Activated CD8-positive, alpha-beta memory T cell treated with anti-CD3 and anti-CD28 coated beads, Interleukin-2, amount 10 ng/mL, durations not matched to agents 7 days and 5 days (primary cell): ENCODE measurements at places on chromosomes 5 and 9.

GRCh38 chr5:150022158-150022531 lies 21.6 kb downstream of the HMGXB3 start:
- no peak for DNase-seq

GRCh38 chr5:157611571-157612476 lies 36.2 kb upstream of the ADAM19 start:
- DNase-seq = no peak

GRCh38 chr9:95237336-95237735 lies 80.2 kb downstream of the FANCC start:
- DNase-seq = no peak

DNA sequence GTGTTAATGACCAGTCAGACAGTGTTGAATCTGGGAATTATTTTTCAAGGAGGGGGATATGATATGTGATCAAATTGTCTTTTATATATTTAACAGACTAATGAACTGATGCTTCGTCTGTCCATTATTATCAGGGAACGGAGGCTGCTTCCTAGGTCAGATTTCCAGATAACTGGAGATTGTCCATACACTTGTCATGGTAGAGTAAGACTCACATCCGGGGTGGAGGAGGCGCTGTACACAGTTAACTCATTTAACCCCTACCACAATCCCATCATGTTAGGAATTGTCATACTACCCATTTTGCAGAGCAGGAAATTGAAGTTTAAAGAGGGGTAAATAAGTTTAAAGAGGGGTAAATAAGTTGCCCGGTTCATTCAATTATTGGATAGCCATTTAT lies 55.9 kb downstream of the ARHGAP26 start:
- DNase-seq = no peak

DNA sequence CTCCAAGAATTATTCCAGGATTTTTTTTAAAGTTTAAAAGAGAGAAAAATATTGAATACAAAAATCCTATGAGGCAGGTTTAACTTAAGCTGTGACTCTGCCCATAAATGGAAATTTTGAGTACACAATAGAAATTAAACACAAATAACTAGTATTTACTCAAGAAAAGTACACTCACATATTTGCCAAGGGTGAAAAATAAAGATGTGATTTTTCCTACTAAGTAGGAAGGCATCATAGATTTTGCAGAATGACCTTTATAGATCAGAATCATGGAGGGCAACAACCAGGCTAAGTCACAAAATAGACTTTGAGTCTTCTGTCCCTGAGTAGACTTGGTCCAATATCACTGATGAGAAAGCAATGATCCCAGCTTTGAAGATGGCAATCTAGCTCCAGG lies 102.7 kb upstream of the SLC12A2 start:
- no peak for DNase-seq

GRCh38 chr5:132854301-132854700 lies 12.0 kb downstream of the GDF9 start:
- DNase-seq = peak; percentile 3

DNA sequence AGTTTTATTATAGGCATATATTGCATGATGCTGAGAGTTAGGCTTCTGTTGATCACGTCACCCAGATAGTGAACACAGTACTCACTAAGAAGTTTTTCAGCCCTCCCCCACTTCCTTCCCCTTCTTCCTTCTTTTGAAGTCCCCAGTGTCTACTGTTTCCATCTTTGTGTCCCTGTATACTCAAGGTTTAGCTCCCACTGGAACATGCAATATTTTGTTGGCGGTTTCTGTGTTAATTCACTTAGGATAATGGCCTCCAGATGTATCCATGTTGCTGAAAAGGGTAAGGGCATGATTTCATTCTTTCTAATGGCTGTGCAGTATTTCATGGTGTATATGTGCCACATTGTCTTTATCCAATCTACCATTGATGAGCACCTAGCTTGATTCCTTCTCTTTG lies 764.3 kb downstream of the MTRR start:
- no peak for DNase-seq

DNA sequence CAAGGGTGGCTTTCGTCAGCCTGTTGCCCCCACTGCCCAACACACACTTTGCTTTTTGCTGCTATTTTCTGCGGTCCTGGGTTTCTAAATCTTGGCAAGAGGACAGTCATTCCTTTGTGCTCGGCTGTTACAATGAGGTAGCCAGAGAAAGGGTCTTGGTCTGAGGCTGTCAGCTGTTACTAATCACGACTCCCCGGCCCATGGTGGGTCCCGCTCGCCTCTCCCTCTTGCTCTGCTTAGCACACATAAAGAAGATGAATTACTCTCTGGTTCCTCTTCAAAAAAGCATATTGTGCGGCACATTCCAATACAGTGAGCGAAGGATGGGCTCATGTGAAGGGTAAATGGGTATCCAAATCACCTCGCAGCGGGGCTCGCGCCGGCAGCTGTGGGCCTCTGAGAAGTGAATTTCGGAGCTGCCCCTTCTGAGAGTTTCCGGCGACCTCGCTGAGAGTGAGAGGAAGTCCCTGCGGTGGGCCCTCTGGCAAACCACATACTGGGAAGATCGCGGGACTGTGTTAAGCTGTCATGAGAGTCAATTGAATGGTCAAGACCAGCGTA lies 56.0 kb downstream of the SLC1A3 start:
- no peak for DNase-seq

DNA sequence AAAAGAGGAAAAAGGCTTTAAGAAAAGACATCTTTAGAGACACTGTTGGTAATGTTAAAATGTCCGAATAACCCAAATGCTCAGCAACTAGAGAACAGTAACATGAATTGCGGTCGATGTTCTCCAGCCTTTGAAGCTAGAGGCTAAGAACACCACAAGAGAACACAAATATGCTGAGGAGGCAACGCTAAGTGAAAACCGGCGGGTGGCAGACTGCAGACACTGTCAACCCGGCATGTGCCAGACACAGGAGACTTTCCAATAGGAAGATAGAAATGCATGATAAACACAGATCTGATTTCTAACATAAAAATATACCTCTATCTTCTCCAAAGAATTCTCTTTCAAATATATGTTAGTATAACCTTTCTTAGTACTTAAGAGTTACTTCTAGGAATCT lies 18.4 kb upstream of the DDX41 start:
- no peak for DNase-seq

- DNase-seq = no peak
Observed at GRCh38 chr9:1880038-1880565, 135.0 kb upstream of the SMARCA2 start.

- DNase-seq = no peak
Observed at GRCh38 chr5:88393716-88394535, 125.3 kb upstream of the TMEM161B start.

DNA sequence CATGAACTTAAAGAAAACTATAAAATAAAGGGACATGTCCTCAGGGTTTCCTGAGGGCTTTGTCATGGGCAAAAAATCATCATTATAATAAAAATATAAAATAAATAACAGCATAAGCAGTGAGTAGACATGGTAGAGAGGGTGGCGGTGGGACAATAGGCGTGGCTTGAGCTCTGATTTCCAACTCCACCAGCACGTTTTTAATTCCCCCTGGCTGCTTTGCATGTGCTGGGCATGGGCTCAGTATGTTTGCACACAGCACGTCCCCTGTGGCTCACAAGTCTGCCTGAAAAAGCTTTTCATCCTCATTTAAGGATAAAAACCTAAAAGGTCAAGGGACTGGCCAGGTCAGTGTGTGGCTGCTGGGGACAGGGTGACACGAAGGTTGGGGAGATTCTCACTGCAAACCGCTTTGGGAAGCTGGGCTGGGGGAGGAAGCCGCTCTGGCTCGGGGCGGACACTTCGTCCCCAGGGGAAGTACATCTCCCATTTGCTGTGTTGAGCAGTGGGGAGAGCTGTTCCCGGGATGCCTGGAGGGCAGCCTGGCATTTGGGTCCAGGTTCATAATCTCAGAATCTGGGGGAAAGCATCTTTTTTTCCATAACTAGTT lies 32.6 kb downstream of the NKX2-5 start:
- no peak for DNase-seq

GRCh38 chr5:142108432-142109330 lies at the start of gene NDFIP1:
TSS of gene NDFIP1 (plus strand) at chr5:142108779. CDS start at chr5:142108975, 196 bp downstream.
- peak; percentile 88 for DNase-seq

DNA sequence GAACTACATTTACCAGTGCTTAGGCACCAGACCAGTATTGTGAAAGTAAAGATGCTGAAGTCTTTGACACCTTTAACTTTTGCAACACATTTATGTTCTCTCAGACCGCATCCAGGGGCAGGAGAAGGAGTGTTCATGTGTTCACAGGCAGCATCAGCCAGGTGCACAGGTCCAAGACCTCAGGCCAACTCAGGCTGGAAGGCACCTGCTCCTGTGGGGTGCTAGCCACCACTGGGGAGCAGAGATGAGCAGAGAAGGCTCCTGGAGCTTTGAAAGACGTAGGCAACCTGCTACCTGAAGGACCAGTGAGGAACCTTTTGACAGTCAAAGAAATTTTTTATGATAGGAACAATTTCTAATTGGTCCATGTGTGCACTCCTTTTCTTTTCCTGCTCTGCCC lies 35.6 kb downstream of the DAPK1 start:
- no peak for DNase-seq

DNA sequence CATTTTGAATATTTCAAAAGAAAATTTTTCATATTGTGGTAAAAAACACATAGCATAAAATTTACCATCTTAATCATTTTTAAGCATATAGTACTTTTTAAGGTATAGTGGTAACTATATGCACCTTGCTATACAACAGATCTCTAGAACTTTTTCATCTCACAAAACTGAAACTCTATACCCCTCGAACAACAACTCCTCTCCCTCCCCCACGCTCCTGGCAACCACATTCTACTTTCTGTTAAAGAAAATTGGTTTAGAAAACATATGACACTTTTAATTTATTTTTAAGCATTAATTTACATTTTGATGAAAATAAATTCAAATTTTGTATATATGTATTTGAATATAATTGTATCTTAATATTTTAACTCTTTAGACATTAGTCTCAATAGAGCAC lies 147.2 kb upstream of the EFNA5 start:
- no peak for DNase-seq

GRCh38 chr5:95861221-95861863 lies 38.8 kb upstream of the GLRX start:
- DNase-seq = no peak

- no peak for DNase-seq
Observed at GRCh38 chr9:115498303-115498702, 380.3 kb upstream of the TNC start.
